KBM-7 (cell line): ENCODE measurements at places on chromosomes 12 and 14.

- no peak for DNase-seq
Observed at GRCh38 chr12:52627395-52628110, 9.2 kb upstream of the KRT73 start.

DNA sequence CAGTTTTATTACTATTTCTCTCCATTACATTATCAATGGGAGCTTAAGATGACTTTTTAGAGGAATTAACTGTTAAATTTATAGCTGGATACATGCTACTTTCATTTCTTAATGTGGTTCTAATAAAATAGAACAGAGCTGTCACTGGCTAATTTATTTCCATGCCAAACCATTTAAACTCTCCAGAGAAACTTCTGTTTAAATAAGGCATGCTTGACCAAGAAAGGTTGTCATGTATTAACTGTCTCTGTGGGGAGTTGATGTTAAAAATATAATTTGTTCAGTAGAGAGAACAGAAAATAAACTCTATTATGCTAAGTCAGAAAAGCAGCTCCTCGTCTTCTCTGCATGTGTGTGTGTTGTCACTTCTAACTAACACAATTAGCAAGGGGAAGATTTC, 447.4 kb downstream of the SLC16A7 start:
- DNase-seq, result no peak

DNA sequence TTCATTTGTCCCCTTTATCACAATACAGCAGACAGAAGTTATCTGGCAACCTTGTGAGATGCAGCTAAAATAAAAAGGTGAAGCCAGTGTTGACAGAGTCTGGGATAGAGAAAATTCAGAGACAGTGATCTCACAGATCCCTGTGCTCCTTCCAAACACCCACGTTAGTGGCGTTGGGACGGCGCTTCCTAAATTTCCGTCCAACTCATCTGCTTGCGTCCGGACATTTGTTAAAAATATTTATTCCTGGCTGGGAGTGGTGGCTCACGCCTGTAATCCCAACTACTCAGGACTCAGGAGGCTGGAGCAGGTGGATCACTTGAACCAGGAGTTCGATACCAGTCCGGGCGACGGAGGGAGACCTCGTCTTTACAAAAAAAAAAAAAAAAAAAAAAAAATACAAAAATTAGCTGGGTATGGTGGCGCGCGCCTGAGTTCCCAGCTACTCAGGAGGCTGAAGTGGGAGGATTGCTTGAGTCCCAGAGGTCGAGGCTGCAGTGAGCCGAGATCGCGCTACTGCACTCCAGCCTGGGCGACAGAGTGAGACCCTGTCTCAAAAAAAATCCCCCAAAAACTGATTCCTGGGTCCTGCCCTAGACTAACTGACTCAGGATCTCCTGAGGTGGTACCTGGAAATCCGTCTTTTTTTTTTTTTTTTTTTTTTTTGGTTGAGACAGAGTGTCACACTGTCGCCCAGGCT, 708 bp upstream of the TCTN1 start:
- no peak for DNase-seq

DNA sequence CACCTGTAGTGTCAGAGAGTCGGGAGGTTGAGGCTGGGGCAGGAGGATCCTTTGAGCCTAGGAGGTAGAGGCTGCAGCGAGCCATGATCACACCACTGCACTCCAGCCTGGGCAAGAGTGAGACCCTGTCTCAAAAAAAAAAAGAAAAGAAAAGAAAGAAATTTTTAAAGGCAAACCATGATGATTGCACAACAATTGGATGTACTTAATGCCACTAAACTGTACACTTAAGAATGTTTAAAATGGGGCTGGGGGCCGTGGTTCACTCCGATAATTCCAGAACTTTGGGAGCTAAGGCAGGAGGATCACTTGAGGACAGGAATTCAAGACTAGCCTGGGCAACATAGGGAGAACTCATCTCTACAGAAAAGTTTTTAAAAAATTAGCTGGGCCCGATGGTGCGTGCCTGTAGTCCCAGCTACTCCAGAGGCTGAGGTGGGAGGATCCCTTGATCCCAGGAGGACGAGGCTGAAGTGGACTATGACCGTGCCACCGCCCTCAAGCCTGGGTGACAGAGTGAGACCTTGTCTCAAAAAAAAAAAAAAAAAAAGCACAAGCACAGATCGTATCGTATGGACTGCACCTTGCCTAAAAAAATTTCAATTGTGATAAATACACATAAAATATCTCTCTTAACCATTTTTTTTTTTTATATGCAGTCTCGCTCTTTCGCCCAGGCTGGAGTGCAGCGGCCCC, 32.7 kb downstream of the JAG2 start:
- no peak for DNase-seq

- no peak for DNase-seq
Observed at GRCh38 chr12:116535241-116535640, 23.9 kb upstream of the MAP1LC3B2 start.

- no peak for DNase-seq
Observed at GRCh38 chr12:84599539-84599938, 313.1 kb downstream of the SLC6A15 start.

GRCh38 chr12:57126061-57126460, 2.2 kb upstream of the LRP1 start:
- no peak for DNase-seq

- no peak for DNase-seq
Observed at GRCh38 chr12:24966951-24967564, 18.2 kb upstream of the BCAT1 start.

DNA sequence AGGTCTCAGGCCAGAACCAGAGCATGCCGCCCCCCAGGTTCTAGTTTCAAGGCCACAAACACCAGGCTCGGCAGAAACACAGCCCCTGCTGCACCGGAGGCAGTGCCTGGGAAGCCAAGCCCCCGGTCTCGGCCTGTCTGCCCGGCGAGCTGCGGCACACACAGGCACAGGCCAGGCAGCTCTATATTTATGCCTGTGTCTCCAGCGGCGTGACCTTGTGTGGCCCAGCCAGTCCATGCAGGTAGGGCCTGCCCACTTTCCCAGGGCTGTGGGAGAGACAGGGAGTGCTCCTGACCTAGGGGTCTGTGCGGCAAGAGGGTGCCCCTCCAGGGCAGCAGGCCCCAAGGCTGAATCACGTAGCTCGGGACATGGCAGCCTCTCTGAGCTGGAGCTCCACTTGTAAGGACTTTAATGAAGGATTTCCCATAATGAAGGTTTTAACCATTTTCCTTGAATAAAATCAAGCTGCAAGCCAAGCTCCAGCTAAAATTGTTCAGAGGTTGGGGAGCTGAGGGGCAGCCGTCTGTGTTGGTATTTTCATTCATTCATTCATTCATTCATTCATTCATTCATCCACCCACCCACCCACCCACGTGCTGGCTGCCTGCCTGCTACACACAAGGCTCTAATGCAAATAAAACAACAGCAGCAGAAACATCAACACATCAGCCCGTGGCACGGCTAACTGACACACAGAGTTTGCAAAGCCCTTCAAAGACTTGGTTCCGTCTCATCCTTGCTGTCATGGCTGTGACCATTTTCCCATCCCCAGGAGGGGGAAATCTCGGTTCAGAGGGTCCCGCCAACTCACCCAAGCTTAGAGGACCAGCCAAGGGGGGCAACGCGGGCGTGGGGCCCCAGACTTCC, 92.0 kb downstream of the RFLNA start:
- no peak for DNase-seq

- no peak for DNase-seq
Observed at GRCh38 chr14:65833267-65833880, 420.8 kb downstream of the FUT8 start.

DNA sequence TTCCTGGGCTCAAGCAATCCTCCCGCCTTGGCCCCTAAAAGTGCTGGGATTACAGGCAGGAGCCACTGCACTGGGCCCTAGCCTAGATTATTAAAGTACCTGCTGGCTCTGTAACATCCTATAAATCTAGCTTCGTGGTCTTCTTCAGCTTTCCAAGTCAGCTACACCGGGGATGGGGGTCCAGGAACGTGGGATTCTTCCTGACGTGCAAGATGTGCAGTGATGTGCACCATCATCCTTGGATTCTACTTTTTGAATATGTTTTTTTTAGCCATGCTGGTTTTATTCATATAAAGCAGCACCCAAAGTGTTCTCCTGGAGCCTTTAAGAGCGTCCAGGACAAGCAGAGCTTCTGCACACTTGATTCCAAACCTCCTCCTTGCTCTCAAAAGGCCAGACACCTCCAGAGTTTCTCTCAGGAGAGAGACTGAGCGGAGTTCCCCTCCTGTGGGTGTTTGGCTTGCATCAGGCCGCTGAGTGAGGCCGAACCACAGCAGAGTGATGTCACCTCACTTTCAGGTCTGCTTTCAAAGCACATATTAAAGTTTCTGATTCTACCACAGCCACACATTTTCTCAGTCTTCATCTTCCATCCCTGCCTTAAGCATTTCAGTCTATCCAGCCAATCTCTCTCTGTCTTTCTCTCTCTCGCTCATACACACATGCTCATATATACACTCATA, 33.4 kb downstream of the VCPKMT start:
- no peak for DNase-seq

- DNase-seq, result no peak
Observed at GRCh38 chr14:70964492-70964891, 57.2 kb downstream of the PCNX1 start.

- DNase-seq, result no peak
Observed at GRCh38 chr14:75800792-75801191, 139.7 kb downstream of the TTLL5 start.

DNA sequence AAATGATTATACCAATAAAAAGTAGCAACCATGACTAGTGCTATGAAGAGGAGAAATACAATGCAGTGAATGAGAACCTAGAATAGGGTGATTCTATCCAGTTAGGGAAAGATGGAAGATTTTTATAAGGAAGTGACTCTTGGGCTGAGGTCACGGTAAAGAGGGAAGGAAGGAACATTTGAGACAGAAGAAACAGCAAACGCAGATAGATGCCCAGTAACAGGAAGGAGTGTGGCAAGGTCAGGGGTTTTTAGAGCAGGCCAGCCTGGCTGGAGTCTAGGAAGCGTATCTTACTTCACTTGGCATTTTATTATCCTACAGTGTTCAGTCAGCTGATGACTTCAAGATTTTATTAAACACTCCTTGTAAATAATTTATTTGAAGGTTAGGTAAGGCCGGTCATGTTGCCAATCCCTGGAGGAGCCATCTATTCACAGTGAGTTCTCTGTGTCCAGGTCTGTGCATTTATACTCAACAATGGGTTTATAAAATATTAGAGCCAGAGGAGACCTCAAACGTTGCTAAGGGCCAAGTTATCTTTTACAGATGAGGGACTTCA, 170.6 kb downstream of the PRKCH start:
- no peak for DNase-seq

DNA sequence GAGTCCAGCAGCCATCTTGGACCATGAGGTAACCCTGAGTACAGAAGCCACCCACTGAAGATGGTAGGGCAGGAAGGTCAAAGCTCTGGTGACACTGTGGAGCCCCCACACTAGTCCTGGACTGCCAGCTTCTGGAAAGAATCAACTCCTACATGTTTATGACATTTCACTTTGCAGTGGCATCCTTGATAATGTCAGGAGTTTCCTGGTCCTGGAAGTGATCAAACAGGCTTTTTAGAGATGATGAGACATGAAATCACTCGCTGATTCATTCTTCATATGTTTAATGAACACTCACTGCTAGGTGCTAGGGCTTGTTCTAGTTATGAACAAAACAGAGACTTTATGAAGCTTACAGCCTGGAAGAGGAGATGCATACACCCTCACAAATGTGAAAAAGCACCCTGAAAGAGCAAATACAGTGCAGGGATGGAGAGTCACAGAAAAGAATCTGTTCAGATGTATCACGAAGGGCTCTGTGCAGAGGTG, 15.8 kb upstream of the HNF1A start:
- no peak for DNase-seq

DNA sequence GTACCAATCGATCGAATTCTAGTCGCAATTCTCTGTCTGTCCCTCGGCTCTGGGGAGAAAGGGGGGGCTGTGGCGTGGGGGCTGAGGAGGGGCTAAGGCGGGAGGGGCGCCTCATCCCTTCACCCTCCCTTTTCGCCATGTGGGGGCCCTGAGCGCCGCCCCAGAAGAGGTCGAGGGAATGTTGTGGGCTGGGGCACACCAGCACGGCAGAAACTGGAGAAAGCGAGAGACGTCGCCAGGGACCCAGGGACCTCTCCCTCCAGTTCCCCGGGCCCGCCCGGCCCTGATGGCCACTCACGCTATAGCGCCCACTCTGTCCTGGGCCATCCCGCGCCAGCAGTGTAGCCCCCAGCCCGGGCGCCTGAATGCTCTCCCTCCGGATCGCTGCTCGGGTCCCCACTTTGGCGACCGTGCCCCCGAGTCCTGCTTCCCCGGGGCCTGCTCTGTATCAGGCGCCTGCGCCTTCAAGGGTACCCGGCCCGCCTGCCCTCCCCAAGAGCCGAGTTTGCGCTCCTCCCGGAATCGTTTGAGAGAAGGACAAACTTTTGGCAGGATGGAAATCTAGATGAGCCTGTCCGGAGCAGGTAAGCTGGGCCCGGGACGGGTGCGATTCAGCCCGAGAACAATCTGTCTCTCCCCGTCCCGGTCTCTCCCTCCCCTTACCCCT, 62.6 kb downstream of the SMUG1 start:
- DNase-seq, result no peak

DNA sequence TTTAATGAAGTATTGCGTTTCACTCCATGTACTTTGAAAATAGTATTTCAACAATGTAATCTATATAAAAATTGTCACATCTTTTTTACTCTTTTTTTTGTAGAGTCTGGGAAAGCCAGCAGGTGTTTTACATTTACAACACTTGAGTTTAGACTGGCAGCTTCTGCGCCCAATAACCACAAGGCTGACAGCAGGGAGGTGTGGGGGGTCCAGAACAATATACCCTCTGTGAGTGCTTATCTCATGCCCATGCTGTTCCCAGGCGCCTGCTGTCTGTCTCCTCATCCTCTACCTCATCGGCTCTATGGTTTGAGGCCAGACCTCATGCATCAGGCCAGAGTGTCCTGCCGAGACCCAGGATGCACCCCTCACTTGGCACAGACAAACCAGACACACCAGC, 24.9 kb downstream of the FBRSL1 start:
- DNase-seq, result no peak

DNA sequence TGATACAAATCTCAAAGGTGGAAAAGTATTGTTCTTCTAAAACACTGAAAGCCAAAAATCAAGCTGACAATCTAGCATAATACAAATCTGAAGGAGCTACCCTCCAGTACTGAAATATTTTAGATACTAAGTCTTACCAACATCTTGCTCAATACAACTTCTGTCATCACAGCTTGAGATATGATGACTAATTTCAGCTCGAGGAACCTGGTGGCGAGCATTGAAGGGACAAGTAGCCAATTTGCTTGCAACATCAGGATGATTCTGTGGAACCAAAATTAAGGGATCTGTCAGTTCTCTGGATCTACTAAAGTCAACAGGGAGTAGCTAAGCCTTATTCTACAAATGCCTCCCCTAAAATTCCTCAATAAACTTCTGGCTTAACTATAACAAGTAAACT, 10.4 kb downstream of the GTSF1 start:
- no peak for DNase-seq

GRCh38 chr12:67671419-67671818, 22.9 kb downstream of the DYRK2 start:
- no peak for DNase-seq

DNA sequence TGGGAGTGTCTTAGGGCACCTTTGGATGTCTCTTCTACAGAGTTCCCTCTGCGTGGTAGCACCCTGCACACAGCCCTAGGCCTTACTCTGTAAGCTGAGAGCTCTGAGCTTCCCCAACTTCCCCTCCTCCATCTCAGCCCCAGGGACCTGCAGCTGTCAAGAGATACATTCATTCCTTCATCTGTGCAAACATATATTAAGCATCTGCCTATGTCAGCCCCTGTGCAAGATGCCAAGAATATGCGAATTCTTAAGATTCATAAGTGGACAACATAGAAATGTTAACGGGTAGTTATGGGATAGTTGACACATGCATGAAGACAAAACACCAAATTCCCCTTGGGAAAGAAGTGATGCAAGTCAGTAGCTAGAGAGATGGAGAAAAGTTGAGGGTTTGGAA, 190.8 kb downstream of the SLC41A2 start:
- DNase-seq, result no peak
